ENCODE measurements at places on chromosomes 12 and 14.

DNA sequence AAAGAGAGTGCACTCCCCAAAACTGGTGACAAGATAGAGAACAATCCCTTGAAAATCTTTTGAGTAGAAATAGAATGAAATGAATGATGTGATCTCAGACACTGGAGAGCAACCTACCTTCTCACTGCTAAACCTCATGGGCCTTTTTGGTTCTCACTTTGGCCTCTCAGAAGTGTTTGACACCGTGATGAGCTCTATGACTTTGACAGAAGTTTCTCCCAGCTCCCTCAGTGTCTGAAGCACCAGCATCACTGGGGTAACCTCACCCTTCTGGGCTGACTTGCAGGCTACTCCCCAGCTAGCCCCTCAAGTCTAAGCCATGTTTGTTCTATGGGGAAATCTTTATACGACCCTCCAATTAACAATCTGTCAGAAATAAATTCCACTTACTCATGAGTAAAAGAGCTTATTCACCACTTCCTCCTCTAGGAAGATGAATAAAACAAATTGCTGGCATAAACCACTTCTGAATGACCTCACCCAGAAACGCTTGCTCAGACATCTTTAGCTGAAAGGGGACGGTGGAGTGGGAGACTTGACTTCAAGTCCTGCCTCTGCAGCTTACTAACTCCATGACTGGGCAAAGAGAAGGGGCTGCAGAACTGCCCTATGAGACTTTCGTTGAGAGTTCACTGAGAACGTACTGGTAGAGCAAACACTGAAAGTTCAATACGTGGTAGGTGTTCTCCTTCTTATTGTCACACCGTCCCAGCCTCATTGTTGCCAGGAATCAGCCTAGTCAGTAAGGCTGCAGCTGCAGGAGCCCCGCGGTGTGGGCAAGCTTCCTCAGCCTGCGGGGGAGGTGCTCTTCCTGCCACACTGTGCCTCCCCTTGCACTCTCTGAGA, 46.5 kb downstream of the ST8SIA1 start:
- DNase-seq: no peak

DNA sequence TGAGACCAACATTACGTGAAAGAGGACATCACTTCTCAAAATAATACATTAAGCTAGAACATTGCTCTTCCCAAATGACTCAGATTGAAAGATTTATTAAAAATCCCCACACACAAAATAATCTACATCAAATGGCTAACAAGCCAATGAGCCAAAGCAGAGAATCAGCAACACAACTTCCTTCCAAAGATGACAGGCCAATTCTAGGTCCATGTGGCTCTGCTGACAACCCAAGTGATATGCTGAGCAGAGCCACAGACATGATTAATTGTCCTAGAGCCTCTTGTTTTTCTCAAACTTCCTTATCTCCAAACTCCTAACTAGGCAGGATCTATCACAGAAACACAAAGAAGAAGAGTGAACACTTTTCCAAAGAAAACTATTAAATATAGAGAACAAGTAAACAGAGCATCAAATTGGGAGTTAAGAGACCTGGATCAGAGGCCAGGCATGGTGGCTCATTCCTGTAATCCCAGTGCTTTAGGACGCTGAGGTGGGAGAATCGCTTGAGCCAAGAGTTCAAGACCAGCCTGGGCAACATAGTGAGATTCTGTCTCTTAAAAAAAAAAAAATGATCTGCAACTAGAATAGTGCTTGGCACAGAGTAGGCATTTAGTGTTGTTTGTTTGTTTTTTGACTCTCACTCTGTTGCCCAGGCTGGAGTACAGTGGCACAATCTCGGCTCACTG, 38.5 kb downstream of the SENP1 start:
- no peak for DNase-seq

DNA sequence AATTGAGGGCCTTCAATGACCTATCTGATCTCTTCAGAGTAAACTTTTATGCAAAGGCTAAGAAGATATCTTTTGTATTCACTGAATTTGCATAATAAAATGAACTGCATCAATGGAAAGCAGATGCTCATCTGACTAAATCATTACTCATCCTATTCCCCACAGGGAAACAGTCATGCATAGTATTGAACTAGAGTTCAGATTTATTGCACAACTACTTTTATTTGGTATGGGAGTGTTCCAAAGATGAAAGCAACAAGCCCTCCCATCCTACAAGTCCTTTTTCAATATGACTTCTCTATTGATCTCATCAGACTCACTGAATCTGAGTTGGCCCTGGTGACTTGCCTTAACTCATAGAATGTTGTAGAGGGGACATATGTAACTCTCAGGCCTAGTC, 159.8 kb downstream of the KITLG start:
- DNase-seq: no peak

DNA sequence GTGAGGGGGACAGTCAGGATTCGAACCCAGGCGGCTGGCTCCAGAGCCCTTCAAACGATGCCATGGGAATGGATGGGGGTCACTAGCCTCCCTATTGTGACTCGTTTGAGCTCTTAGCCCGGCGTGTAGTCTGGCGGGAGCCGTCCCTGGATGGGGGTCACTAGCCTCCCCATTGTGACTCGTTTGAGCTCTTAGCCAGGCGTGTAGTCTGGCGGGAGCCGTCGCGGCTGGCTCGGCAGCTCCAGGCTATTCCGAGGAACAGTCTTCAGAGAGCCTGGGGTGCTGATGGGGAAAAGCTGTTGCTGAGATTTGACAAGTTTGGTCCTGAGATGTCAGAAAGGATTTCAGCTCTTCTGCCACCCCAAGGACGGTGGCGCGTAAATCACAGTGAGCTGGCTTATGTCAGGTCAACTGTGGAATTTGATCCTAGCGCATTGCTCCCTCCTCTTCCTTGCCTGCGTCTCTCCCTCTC, 58.3 kb downstream of the CALM1 start:
- DNase-seq: no peak

DNA sequence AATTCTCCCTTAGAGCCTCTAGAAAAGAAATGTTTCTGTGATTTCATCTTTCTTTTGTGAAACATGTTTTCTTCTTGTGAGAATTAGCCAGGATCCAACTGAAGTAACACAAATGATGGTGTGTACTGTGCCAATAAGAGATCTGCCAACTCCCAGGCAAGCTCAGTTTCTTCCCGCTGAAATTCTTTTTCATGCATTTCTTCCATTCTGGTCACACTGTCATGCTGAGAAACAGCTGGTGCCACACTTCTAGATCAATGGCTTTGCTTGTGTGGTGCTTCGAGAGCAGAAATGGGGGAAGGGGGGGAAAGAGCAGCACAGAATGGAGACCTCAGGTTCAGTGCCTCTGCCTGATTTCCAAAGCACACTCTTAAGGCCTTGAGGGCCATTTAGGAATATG, 41.4 kb upstream of the FGF6 start:
- DNase-seq: no peak

DNA sequence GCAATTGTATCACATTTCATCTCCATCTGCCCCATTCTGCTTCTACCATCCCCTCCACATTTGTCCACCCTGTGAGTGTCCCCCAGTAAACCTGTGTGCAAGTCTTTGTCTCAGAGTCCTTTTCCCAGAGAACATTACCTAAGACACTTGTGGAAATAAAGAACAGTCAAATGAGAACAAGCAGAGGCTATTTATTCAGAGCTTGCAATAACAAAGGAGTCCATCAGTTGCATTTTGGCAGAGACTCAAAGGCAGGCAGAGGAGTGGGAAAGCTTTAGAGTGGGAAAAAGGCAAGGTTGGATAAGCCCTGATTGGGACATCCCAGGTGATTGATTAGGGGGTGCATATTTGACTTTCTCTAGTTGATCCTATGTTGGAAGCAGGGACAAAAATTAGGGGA, 18.2 kb upstream of the PPFIBP1 start:
- DNase-seq: no peak

- no peak for DNase-seq
Observed at GRCh38 chr12:20482491-20483054, 114.2 kb downstream of the PDE3A start.

DNA sequence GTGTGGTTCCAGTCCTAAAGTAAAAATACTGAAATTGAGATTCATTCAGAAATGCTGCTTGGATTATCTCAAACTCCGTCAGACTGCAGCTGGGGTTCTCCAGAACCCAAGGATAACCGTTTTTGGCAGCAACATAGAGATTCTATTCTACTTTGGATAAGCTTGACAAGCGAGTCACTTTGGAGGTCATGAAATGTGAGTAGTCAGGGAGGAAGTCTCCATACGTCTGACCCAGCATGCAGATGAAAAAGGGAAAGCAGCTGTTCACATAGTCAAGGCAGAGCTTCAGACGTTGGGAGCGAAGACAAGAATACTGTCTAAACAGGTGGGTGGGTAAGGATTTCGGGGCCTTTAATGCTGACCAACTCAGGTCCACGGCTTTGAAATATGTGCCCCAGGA, 14.9 kb upstream of the HSP90B1 start:
- DNase-seq: no peak

GRCh38 chr12:40560848-40561247, 131.4 kb upstream of the CNTN1 start:
- DNase-seq: no peak

DNA sequence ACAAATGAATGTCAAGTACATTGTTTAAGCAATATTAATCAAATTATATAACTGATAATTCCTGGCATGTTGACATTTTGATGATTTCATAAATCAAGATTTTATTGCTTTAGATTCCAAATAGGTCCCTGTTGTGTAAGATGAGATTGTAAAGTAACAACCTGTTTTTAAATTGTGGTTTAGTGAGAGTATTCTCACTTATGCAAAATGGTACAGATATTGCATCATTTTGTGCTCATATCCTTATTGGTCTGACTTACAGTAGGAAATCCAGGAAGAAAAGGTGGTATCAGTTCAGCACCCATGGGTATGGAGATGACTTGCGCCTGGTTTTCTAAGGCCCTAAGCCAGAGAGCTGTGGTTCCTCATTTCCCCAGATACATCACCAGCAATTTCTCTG, 165.5 kb downstream of the KIF21A start:
- DNase-seq: no peak

DNA sequence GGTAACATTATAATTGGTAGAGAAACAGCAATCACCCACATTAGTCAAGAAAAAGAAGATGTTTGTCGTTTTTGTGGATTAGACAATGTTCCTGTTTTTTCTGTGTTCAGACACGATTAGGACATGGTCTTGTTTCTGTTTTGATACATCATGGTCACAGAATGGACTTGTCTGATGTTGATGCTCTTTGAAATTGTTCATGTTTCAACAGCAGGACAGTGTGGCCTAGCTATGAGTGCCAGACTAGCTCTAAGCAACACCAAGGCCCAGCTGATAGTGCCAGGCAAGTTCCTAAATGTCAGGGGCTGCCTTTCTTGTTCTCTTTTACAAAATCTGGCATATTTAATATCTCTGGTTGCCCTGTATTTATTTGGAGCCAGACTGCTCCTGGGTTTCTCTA, 40.9 kb upstream of the TOMM20L start:
- no peak for DNase-seq

DNA sequence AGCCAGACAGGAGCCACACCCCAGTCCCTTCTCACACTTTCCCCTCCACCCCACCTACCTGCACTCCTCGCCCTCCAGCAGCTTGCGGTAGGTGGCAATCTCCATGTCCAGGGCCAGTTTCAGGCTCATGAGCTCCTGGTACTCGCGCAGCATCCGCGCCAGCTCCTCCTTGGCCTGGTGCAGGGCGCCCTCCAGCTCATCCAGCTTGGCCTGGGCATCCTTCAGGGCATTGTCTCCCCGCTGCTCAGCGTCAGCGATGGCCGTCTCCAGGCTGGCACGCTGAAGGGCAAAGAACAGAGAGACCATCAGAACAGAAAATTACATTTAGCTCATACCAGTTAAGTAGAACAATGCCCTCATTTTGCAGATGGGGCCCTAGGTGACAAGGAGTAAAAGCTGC, 5.5 kb downstream of the KRT74 start:
- DNase-seq: no peak

DNA sequence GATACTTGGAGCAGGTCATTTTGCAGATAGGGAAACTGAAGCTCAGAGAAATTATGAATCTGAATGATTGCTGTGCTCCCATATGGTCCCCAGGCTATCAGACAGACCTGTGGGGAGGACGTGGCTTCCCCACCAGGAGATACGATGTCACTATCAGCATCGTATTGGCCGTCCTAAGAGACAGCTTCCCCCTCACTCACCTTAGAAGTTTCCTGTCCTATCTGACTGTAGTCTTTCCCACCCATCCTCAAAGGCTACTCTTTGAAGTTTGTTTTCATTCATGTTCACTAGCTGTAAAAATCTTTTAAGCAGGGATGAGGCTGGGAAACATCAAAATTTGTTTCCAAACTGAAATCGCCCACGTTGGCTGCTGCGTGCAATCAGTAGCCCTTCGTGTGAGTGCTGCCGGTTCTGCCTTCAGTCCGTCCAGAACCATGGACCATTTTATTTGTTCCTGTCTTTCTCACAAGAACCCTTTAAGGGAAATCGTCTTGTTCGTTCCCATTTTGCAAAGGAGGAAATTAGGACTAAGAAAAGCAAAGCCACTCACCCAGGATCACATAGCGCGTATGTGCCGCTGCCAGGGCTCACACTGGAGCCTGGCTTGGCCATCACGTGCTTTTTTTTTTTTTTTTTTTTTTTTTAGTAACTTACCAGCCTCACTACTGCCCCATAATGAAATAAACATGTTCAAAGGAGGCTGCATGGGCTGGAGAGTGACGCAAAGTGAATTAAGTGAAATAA, 1.0 kb upstream of the KDM2B start:
- DNase-seq: no peak
